ENCODE measurements at places on chromosomes 6 and 20.

GRCh38 chr20:63463400-63464288, 8.8 kb downstream of the KCNQ2 start:
- no peak for DNase-seq

- no peak for DNase-seq
These were observed 83.4 kb upstream of the ASF1A start for GRCh38 chr6:118810420-118811027.

- DNase-seq: no peak
These were observed 117.0 kb downstream of the ERMARD start for GRCh38 chr6:169868458-169868857.

GRCh38 chr6:170221052-170221752, 69.7 kb downstream of the DLL1 start:
- no peak for DNase-seq

- no peak for DNase-seq
These were observed 70.9 kb upstream of the ASCC3 start for GRCh38 chr6:100952006-100952405.

- no peak for DNase-seq
These were observed 98.8 kb downstream of the YTHDF1 start for GRCh38 chr20:63117151-63117550.

GRCh38 chr6:1247056-1247455, 64.8 kb upstream of the FOXQ1 start:
- DNase-seq: no peak

DNA sequence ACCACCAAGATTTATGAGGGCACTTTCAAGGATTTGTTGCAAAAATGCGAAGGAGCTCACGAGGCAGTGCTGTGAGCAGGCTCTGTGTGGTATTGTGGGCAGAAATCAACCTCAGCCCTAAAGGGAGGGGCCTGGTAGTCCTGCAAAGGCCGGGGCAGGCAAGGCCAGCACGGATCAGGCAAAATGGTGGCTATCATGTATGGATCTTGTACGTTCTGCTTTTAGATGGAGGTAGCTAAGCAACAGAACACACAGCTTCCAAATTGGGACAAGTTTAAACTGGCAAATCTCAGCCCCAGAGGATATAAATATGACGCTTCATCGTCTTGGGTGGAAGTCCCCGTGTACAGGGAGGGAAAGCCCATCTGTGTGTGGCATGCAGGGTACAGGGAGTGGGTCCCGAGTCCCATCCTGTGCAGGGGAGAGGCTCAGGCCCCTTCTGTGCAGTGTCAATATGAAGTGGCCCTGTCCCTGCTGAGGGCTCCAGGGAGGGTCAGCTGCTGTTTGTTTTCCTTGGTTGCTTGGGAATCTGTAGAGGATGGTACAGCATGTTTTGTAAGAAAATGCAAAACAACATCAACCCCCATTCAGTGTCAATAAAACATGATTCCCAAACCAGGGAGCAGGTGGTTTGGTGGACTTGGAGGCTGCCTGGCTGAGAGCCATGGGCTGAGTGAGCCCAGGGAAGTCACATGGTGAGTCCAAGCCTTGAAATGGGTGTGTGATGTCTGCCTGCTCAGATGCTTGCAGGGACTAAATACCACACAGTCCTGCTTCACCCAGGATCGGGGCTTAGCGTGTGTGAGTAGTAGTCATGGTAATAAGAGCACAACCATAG, 113.0 kb downstream of the SYCP2 start:
- no peak for DNase-seq

DNA sequence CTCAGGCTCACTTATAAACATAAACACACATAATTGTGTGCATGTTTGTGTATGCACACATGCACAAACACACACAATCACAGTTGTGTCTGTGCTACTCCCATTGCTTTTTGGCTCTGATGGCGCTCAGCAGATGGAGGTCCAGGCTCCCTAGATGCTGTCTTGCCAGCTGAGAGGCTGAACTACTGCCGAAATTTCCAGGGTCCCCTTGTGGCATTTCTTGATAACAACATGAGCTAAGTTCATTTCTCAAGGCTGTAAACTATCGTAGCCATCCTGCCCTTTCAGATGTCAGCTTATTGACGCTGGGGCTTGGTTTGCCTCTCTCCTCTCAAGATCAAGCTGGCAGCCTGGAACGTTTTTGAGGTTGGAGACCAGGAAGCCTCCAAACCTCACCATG, 313.9 kb upstream of the RNF24 start:
- DNase-seq: no peak

Data from Caki2 (cell line).